Mammary epithelial cell (primary cell): ENCODE measurements at places on chromosomes 11 and 22.

- no peak for DNase-seq
Measured at GRCh38 chr11:5203366-5203765, 2.9 kb upstream of the OR51V1 start.

GRCh38 chr11:75100314-75100713, 3.6 kb upstream of the OR2AT4 start:
- peak; percentile 74 for DNase-seq

DNA sequence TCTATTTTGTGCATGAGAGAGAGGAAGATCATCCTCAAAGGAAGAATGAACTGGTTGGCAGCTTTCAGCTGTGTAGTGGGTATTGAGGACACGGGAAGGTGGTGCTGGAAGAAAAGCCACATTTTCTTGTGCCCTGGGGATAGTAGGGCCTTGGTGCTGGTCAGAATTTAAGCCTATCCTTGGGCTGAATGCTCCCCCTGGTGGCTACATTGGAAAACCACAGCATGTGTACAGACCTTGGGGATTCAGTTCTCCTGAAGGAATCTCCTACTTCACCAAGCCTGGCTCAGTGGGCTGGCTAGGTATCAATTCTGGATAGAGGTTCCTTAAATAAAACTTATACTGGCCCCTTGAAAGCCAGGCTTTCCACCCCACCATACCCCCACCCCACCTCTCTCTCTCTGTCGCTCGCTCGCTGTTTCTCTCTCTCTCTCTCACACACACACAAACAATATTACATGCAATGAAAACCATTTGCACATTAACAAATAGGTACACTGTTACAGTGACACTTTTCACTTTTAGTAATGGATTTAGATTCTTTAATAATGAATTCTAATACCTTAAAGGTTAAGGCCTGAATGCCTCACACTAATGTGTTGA, 2.8 kb upstream of the OR51M1 start:
- DNase-seq: peak; percentile 35

DNA sequence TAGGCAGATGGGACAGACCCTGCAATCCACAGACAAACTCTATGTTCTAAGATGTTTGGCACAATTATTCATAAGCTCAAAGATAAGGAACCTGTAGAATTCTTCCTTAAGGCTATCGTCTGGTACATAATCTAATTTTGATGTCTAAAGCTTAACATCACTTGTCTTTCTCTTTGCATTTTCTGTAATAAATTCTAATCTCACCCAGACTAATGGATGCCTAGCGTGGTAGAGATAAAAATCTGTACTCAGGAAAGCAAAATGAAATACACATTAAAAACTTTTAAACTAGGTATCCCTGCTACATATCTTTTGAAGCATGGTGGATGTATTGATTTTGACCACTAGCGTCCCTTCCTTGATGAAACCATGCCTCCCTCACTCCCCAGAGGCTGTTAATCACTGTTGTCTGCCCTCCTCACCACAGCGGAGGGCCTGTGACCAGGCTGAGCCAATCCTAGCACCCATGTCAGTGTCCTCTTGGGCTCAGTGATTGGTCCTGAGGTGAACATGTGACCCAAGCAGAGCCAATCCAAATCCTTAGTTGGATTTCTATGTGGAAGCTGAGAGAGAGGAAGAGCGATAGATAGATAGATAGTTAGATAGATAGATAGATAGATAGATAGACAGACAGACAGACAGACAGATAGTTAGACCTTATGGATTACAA, 82.2 kb upstream of the GRK3 start:
- no peak for DNase-seq

- DNase-seq: no peak
Measured at GRCh38 chr11:68266121-68266891, 5.5 kb downstream of the C11orf24 start.

DNA sequence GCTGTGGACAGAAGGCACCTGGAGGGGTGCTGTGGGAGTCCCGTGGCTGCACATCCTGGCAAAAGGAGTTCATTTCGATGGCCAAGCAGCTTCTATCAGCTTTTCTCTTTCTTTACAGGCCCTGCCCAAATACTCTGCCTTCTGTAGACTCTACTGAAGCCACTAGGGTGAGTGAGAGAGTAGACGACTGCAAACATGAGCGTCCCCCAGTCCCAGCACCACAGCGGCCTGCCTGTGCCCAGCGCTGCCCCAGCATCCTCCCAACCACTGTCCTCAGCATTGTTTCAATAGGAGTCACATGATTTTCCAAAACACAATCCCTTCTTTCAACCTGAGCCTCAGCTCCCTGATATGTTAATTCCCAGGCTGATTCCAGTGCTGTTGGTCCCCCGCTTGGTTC, 110.0 kb downstream of the KIRREL3 start:
- DNase-seq: no peak

DNA sequence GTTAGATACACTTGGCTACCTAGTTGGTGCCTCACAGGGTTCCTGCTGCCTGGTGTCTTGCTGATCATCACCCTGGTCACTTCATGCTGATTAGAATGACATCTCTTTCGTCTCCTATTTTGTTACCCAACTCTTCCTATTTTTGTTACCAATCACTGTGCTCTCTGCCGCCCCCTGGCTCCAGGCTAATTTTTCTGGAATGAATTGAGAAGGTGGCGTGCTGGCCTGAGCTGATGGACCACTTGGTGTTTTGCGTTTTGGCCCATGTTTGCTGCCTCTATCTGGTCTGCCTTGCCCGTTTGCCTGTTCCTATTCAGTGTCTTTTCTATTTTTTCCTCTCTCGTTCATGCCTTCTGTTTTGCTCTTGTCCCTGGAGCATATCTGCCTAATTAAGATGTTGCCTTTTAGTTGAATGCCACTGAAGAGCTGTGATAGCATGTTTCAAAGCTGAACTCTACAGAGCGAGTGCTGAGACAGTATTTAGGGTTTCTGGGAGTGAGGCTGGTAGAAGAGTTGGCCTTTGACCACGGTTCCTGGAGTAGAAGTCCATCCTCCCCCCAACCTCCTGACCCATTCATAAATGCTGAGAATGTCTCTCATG, 5.9 kb upstream of the ATF4 start:
- no peak for DNase-seq

- no peak for DNase-seq
Measured at GRCh38 chr11:45423475-45424120, 137.5 kb upstream of the SYT13 start.

DNA sequence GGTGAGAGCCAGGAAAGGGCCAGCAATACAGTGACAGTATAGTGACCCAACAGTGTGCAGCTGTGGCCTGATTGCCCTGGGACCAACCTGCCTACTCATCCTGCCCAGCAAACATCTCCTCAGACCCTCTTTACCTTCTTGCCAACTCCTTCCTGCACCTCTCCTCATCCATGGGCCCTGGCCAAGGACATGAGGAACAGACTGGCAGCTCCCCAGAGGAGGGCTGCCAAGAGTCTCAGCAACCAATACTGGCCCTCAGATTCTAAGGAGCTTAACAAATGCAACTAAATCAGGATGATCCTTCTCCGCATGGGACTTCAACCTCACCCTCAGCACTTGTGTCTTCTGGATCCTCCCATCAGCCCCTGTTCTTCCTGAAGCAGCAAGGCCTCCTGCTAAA, 77.0 kb downstream of the RPL27A start:
- no peak for DNase-seq

- DNase-seq: peak; percentile 39
Measured at GRCh38 chr22:40855979-40856512, 393 bp downstream of the ST13 start.

DNA sequence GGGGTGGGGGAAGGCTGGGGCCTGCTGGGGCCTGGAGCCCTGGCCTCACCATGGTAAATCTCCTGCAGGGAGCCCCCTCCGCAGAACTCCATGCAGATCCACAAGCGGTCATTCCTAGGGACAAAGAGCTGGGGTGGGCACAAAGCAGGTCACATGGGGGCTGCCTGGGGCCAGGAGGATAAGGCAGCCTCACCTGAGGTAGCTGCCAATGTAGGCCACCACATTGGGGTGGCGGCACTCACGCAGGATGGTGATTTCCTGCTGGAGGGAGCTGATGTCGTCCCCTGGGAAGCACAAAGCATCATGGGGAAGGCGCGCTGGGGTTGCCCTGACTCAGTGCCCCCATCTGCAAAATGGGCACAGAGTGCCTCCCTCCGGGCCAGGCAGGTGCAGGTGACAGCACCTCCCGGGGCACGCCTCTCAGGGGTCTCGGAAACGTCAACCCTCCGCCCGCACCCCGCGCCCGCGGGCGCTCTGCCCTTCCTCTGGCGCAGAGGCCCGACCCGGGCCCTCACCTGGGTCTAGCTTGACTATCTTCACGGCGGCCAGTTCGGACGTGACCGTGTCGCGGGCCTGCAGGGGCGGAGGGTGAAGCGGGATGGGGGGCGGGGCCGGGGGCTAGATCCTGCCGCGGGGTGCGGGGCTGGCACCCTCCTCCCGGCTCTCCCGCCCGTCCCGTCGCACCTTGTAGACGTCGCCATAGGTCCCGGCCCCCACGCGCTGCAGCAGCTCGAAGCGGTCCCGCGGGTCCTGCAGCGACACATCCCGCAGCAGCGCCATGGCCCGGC, 450 bp downstream of the MAP4K2 start:
- DNase-seq: no peak

- DNase-seq: no peak
Measured at GRCh38 chr11:121864660-121865059, 251.4 kb downstream of the BLID start.

DNA sequence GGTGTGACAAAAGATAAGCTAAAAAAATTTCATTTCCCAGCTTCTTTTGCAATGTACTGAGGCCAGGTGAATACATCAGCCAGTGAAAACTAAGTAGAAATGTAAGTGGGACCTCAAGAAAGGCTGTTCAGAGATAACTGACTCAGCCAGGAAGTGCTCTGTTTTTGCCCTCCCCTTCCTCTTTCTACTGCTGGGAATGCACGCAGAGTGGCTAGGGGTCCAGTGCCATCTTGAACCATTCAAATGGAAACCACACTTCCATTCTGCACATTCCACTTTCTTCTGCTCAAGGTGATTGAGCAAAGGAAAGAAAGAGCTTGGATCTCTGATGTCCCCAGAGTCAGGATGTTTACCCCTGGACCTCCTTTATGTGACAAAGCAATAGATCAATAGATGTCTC, 27.8 kb upstream of the LMO2 start:
- DNase-seq: no peak
